ENCODE measurements at places on chromosomes 13 and 19.

- DNase-seq, result no peak
Observed at GRCh38 chr13:95559100-95559499, 6.6 kb downstream of the CLDN10 start.

DNA sequence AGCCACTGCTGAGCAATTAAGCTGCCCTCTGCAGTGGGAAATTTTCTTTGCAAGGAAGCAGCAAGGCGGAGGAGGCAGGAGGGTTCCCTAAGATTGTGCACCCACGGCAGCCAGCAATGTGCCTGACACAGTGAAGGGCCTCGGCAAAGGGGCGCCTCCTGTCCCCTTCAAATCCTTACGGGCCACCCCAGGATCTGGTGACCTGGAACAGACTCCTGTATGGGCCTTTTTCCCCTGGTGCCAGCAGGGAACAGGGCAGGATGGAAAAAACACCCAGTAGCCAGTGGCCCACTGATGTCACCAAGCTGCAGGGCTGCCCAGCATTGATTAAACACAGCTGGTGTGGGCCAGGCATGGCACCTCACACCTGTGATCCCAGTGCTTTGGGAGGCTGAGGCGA, 86.7 kb downstream of the GNG7 start:
- no peak for DNase-seq

- DNase-seq, result no peak
Observed at GRCh38 chr19:44745341-44745831, 3.1 kb upstream of the BCL3 start.

DNA sequence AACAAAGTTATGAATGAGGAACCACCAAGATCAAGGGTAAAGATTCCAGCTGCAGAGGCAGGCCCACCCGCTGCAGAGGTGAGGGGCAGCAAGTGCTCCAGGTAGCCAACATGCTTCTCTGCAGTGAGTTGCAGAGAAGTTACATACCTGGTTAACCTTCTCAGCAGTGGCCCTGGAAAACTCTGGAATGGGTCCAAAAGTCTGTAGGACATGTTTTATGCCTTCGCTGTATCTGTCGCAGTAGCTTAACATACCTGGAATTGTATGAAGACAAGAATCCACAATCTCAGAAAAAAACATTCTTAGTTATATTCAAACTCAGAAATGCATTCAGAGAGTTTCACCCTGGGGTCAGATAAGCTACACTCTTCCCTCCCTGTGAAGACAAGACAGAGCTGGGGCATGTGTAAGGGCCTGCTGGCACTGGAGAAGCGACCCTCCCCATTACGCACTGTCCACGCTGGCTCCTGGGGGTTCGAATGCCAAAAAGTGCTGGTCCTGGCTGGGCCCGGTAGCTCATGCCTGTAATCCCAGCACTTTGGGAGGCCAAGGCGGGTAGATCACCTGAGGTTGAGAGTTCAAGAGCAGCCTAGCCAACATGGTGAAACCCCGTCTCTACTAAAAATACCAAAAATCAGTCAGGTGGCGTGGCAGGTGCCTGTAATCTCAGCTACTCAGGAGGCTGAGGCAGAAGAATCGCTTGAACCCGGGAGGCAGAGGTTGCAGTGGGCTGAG, 121.0 kb downstream of the CRYL1 start:
- no peak for DNase-seq

GRCh38 chr13:21672287-21672680, 1.4 kb downstream of the FGF9 start:
- no peak for DNase-seq

GRCh38 chr13:79668201-79668752, 187.3 kb downstream of the NDFIP2 start:
- DNase-seq, result no peak

DNA sequence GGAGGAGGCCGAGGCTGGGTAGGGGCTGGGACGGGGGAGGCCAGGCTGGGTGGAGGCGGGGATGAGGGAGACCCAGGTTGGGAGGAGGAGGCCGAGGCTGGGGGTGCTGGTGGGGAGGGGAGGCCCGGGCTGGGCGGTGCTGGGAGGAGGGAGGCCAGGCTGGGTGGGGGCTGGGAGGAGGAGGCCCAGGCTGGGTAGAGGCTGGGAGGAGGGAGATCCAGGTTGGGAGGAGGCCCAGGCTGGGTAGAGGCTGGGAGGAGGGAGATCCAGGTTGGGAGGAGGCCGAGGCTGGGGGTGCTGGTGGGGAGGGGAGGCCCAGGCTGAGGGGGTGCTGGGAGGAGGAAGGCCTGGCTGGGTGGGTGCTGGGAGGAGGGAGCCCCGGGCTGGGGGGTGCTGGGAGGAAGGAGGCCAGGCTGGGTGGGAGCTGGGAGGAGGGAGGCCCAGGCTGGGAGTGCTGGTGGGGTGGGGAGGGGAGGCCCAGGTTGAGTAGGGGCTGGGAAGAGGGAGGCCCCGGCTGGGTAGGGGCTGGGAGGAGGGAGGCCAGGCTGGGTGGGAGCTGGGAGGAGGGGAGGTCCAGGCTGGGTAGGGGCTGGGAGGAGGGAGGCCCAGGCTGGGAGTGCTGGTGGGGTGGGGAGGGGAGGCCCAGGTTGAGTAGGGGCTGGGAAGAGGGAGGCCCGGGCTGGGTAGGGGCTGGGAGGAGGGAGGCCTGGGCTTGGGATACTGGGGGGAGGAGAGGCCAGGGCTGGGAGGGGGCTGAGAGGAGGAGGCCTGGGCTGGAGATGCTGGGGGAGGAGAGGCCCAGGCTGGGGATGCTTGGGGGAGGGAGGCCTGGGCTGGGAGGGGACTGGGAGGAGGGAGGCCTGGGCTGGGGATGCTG, 10.7 kb downstream of the TPGS1 start:
- DNase-seq, result no peak

DNA sequence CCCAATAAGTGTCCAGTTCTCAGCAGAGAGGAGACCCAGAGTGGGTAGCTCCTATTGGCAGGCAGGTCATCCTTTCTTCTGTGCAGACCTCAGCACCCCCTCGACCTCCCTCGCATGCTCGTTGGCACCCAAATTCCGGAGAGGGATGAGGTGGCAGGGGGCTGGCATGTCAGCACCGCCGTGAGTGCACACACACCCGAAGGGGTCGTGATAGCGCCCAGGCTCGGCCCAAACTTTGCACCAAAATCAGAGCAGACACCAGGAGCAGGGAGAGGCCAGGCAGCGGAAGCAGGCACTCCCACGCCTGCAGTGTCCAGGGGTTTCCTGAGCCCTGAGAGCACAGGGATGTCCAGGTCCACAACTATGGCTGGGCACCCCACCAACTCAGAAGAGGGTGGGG, 1503.8 kb upstream of the PCDH20 start:
- DNase-seq, result no peak

- no peak for DNase-seq
Observed at GRCh38 chr19:36685835-36686234, 1.6 kb upstream of the ZNF567 start.

DNA sequence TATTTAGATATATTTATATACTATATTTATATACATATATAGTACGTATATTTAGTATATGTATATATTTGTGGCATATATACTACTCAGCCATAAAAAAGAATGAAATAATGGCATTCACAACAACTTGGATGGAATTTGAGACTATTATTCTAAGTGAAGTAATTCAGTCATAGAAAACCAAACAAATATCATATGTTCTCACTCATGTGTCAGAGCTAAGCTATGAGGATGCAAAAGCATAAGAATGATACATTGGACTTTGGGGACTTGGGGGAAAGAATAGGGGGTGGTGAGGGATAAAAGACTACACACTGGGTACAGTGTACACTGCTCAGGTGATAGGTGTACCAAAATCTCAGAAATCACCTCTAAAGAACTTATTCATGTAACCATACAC, 1015.7 kb downstream of the EFNB2 start:
- no peak for DNase-seq

DNA sequence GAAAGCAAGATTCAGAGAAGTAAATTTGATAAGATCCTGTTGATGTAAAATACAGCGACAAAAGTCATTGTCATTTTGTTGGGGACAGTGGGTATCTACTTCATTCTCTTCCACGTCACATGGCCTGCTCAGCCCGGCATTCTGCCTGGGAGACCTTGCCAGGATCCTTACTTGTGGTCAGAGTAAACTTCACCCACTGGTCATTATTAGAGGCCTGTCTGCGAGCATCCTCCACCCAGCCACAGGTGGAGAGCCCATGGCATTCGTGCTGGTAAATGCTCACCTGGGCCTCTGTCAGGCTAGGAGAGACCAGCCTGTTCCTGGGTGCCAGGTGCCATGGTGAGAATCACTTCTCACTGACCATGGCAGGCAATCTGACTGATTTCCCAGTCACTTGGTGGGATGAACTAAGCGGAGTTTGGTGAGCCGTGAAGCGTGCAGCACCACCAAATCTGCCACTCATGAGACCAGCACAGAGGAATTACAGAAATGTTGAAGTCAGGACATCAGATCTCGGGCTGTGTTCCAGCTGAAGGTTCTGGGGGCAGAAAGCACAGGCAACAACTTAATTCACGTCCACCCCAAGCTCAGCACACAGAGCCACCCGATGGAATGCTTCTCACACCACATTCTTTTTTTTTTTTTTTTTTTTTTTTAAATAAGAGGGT, 107.0 kb downstream of the SIPA1L3 start:
- DNase-seq, result no peak

DNA sequence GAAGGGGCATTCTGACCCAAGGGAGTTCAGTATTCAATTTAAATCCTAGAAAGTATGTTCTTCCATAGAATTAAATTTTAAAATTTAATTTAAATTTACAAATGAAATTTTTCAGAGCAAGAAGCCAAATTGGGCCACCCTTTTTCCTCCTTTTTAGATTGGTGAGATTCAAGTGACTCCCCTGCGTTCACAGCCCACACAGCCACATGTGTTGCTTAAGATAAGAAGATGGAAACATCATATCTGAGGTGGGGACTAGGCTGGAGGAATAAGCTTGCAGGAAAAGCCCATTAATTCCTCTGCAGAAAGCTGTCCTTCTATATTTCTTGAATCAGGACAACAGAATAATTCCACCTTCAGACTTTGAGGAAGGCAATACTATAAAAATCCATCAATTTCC, 392.7 kb upstream of the ZNF507 start:
- DNase-seq, result no peak

DNA sequence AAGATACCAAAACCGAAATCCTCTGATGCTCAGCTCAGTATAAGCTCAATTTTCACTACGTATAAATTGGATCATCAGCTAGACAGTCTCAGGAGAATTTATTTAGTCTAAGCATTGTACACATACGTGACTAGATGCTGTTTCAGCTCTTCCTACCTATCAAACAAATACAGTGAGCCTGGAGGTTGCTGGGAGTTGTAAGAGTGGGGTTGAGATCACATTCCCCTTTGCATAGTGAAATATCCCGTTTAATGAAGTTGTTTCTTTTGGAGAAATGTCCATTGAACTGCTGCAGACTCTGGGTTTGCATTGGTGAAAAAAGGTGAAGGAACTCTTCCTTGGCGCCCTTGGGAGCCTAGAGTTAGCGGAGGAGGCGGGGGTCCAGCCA, 68.9 kb upstream of the GJB6 start:
- no peak for DNase-seq

DNA sequence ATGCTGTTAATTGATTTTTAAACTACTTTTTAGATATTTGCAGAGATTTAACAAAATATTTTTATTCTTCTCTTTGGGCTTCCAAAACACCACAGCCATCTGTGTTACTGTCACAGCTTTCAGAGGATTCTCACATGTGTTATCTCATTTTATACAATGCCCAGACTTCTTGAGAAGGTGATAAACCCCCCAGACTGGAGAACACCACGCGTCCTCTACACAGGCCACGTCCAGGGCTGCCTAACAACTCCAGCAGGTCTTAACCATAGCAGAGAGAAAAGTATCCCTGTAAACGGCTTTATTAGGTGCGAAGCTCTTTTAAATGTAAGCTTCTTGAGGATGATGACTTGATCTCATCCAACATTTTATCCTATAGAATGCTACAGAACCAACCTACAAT, 2.0 kb downstream of the GPR183 start:
- no peak for DNase-seq

GRCh38 chr13:21355304-21355703, 103.8 kb downstream of the ZDHHC20 start:
- no peak for DNase-seq

DNA sequence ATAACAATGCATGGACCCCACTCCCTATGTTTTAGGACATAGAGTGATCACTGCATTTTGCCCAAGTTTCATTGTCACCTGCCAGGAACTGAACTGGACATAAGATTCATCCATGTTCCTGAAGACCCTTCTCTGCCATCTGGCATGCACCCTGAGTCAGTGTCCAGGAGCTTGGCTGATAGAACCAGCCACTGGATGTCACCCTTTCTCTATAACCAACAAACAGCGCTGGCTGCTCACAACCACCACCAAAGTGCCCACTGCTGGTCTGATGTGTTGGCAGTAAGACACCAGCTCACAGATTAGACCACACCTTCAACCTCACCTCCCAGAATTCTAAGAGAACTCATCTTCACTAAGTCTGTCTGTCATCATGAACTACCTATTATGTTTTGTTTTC, 333.4 kb downstream of the ITGBL1 start:
- DNase-seq, result no peak

GRCh38 chr13:41490371-41491015, 33.1 kb downstream of the RGCC start:
- DNase-seq, result no peak

DNA sequence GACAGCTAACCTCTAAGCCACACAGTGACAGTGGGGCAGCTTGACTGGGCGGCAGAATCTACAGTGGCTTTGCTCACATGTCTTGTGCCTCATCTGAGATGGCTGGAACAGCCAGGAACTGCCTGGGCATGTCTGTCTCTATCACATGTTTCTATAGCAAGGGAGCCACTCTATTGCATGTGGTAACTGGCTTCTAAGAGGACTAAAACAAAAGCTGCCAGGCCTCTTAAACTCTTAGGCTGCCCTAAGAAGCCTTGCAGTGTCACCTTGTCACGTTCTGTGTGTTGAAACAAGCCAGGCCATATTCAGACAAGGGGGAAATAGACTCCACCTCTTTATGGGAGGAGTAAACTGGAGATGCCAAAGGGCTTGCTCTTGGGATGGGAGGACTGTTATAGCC, 122.9 kb upstream of the MAB21L1 start:
- DNase-seq, result no peak

- DNase-seq, result no peak
Observed at GRCh38 chr19:35267353-35267817, 1.4 kb upstream of the USF2 start.

GRCh38 chr19:36013280-36014011, 567 bp downstream of the ALKBH6 start:
- DNase-seq, result no peak

DNA sequence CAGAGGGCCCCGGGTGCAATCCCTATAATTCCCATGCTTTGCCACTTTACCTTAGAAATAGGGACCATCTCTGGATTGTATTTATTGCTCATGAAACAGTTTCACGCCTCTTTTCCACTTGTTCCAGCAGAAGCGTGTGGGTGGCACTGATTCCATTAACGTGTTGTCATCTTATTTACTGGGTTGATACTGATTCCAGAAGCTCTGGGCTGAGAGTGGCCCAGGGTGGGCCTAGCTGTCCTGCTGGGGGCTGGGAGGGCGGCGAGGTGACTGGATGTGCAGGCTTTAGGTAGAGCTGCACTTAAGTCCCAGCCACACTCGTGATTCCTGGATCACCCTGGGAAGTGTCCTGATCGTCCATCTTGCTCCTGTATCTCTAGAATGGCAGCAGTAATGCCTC, 155.0 kb downstream of the TEX29 start:
- no peak for DNase-seq

GRCh38 chr13:111337741-111338140, 17.3 kb downstream of the TEX29 start:
- no peak for DNase-seq

GRCh38 chr19:54207983-54208783, 7.5 kb downstream of the RPS9 start:
- DNase-seq, result no peak

- DNase-seq, result no peak
Observed at GRCh38 chr13:50682966-50683365, 160.5 kb downstream of the DLEU7 start.

GRCh38 chr13:24074678-24075077, 85.8 kb upstream of the SPATA13 start:
- DNase-seq, result no peak

Measured in activated T-cell treated with anti-CD3 and anti-CD28 coated beads, Interleukin-2, amount 50 U/mL, for 1 hour (primary cell).